ENCODE measurements at places on chromosomes 13 and 19.

DNA sequence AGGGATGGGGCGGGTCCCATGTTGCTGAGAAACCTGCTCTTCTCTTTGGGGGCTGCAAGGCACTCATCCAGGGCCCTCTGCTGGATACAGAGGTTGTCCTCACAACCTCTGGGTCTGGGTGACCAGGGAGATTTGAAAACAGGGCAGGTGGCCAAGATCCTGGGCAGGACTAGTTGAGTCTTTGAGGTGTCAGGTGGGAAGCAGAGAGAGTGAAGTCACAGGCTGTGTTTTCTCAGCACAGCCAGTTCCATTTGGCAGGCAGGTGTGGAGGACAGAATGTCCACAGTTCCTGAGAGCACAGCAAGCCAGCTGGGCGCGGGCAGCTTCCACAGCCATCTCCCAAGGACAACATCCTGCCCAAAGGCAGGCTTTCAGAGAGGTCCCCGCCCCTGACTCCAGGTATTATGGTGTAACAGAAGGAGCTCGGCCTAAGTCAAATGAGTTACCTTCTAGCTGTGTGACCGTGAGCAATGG lies 118.8 kb downstream of the NUFIP1 start:
- DNase-seq = no peak

GRCh38 chr19:42363614-42364346 lies 26.3 kb downstream of the CNFN start:
- DNase-seq = no peak

DNA sequence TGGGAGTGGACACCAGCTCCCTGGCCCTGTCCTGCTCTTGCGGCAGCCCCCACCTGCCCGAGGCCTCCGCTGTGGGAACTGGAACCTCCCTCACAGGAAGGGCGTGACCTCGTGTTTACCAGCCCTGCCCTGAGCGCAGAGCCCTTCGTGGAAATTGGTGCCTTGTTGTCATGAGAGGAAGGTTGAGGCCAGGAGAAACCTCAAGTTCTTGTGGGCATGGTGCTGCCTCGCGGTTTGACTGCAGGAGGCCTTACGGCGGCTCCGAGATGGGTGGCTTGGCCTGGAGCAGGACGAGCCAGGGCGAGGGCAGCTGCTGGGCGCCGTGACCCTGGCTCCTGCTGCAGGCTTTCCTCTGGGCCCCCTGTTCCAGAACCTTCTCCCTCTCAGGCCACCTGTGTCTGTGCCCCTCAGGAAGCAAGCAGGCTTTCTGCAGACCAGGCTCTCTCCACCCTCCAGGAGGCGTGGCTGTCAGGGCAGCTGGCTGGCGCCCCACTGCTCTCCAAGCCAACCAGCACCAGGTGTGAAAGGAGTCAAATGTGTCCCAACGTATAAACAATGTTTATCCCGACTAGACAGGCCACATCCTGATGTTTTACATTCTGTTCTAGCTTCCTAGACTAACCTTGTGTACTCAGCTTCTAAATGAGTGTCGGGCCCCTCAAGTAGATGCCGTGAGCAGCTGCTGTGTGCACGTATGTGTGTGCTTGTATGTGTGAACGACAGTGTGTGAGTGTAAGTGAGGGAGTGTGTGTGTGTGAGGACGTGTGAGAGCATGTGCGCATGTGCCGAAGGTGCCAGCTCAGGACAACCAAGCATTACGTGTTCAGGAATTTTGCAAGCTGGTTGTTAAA lies 10.4 kb upstream of the RASA3 start:
- DNase-seq = no peak

DNA sequence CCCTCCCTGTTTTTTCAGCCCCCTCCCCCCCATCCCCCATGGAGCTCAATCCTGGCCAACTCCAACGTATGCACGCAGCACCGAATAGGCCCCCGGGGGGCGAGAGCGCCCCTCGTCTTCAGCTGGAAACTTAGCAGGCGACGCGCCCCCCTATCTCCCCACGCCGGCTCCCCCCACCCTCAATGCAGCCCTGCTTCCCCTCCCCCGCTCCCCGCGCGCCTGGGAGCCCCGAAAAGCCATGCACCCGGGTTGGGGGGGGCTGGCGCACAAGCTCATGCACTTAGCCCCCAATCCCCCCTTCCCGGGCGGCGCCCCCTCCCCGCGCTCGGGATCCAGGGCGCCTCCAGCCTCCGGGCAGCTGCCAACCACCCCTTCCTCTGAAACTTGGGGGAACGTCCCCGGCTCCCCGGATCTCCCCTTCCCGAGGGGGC lies 508 bp downstream of the ZBTB7A start:
- DNase-seq = no peak

GRCh38 chr19:14149509-14149994 lies 13.2 kb upstream of the ASF1B start:
- DNase-seq = peak; percentile 47

- DNase-seq = no peak
Measured at GRCh38 chr13:55464222-55464621, 1676.5 kb upstream of the PRR20A start.

GRCh38 chr13:30974350-30974749 lies 41.9 kb downstream of the TEX26 start:
- no peak for DNase-seq

- DNase-seq = no peak
Measured at GRCh38 chr19:16106121-16106520, 5.6 kb upstream of the RAB8A start.

DNA sequence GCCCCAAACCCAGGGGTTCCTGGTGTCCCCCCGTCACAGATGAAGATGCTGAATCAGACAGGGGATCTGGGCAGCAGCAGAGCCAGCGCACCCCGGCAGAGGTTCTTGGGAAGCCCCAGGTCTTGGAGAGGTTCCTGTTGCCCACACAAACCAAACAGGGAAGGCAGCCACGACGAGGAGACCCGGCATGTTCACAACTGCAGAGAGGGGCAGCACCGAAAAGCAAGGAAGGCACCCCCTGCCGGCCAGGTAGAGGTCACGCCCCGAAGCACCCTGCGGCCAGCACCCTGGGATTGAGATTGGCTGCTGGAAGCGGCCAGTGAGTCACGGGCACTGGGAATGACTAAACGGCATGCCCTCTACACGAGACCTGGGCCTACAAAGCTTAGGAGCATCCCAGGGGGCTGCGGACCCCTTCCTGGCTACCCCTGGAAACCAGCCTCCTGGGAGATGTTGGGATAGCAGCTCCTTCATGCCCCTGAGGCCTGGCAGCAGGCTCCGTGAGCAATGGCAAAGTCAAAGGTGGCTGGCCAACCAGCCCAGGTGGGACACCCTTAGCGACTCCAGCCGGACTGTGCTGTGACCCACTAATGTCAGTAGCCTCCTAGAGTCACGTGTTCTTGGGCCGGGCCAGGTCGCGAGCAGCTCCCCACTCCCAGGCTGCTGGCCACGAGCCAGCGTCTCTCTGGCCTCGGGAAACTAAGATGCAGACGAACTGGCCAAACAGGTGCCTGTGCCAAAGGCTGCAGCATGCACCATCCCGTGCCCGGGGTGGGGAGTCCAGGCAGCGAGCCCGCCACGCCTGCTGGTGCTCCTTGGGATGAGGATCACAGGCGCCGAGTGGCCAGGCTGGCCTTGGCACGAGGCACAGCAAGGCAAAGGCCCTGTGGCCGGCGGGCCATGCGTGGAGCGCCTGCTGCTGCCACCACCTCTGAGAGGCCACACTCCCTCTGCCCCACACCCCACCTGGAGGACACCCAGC lies 43.2 kb downstream of the MLLT1 start:
- DNase-seq = no peak

DNA sequence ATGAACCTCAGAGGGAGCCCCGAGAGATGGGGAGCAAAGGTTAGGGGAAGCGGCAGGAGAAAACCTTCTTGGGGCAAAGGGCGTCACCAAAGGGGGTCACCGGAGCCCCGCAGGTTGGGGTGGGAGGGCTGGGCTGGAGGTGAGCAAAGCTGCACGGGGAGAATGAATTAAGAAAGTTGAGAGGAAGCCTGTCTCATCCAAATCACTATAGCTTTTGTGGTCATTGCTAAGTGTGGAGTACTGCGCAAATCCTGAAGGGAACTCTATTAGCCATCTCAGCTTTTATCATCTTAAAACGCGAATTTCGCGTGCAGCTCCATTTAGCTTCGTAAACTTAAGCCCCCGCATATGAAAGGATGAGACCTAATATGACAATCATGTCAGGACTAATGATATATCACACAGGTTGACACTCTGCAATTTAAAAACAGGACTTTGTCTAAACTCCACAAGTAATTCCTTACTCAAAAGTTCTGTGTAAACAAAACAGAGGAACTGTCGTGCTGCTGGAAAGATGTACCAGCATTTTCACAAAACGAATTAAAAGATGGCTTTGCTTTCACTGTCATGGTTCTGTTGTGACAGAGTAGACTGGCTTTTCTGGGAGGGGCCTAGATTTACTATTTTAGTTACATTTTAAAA lies 631 bp downstream of the LACC1 start:
- DNase-seq = no peak

- no peak for DNase-seq
Measured at GRCh38 chr19:18861235-18861634, 29.5 kb downstream of the UPF1 start.

GRCh38 chr19:40281381-40282208 lies 3.5 kb downstream of the AKT2 start:
- no peak for DNase-seq

DNA sequence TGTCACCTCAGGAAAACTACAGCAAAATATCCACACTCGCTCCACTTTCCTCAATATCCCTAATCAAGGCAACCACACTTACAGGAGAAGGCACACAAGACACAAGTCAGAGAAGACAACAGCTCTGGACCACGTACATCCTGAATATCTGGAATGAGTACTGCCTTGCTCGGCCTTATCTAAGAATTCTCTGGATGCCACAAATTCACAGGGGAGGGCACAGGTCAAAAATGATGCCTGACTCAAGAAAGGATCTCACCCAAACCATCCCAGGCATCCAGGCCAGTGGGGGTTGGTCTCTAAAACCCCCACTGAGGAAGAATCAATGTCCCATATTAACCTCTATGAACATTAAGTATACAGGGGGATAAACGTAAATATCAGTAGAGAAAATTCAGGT lies 29.9 kb downstream of the ATP7B start:
- no peak for DNase-seq
